ENCODE measurements at places on chromosomes 16 and 17.

GRCh38 chr16:17635183-17635582 is 164.4 kb upstream of the XYLT1 start:
- DNase-seq: no peak

- no peak for DNase-seq
Measured at GRCh38 chr17:68248199-68248825, 469 bp downstream of the AMZ2 start.

DNA sequence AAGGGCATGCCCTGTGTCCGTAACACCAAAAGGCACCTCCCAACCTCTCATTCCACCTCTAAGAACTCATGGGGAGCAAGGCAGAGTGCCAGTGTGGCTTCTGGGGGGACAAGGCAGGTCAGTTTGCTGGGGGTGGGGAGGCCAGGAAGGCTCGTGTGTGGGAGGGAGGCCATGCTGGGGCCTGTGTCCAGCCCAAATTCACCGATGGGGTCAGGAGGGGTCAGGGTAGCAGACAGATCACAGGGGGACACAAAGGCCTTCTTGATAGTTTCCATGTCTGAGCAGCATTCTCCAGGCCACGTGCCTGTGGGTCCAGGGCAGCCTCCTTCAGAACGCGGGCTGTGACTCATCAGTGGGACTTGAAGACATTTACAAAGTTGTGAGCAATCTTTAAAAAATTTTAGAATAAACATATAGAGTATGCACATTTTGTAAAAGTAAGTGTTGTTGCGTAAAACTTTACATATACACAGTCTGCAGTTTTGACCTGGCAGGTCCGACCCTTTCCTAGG is 20.9 kb downstream of the SPACA3 start:
- DNase-seq: no peak

GRCh38 chr17:32627239-32627996 is 140.6 kb downstream of the CDK5R1 start:
- DNase-seq: peak; percentile 55

DNA sequence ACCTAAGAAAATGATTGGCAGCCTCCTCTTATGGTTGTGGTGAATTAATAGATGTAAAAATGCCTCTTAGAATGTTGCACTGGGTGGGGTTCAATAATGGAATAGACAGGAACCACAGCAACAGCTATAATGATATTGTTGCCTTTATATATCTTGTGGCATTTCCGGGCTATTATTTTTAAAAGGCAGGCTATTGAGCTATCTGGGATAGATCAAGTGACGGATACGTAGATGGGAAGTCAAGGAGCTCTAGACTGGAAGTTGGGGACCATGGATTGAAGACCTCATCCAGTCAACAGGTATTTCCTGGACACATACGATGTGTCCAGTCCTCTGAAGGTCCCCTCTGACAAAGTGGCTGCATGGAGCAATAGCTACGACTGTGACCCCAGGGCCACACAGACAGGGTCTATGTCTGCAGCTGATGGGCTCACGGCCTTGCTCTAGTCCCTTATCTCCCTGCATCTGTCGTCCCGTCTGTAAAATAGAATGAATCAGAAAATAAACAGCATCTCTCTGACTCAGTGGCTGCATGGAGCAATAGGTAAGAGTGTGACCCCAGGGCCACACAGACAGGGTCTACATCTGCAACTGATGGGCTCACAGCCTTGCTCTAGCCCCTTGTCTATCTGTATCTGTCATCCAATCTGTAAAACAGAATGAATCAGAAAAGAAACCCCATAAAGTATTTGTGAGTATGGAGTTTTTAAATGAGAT is 117.7 kb upstream of the FOXF1 start:
- no peak for DNase-seq

DNA sequence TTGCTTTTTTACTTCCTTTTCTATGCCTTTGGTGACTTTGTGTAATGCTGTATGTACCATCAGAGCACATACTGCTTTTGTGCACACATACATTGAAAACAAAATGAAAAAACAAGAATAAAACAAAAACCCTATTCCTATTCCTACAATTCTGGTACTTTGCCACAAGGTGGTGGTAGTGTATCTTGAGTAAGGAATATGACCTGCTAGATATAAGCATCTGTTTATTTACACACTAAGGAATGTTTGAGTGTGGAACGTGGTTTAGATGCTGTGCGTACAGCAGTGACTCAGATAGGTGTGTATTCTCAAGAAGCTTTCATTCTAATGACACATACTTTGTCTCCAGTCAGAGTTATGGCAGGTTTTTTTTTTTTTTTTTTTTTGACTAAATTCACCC is 606.2 kb downstream of the WWOX start:
- no peak for DNase-seq

- no peak for DNase-seq
Measured at GRCh38 chr17:57463103-57463885, 207.0 kb downstream of the MSI2 start.

- DNase-seq: no peak
Measured at GRCh38 chr17:71521724-71522123, 599.1 kb upstream of the SOX9 start.

- DNase-seq: no peak
Measured at GRCh38 chr16:81530296-81530721, 85.7 kb downstream of the CMIP start.

- no peak for DNase-seq
Measured at GRCh38 chr16:20020083-20020482, 53.6 kb downstream of the GPR139 start.

- DNase-seq: no peak
Measured at GRCh38 chr17:57895382-57896060, 45.7 kb upstream of the MRPS23 start.

GRCh38 chr17:77543801-77544200 is 403.0 kb downstream of the SEC14L1 start:
- DNase-seq: no peak

- no peak for DNase-seq
Measured at GRCh38 chr17:40090237-40091119, 9.9 kb downstream of the NR1D1 start.

DNA sequence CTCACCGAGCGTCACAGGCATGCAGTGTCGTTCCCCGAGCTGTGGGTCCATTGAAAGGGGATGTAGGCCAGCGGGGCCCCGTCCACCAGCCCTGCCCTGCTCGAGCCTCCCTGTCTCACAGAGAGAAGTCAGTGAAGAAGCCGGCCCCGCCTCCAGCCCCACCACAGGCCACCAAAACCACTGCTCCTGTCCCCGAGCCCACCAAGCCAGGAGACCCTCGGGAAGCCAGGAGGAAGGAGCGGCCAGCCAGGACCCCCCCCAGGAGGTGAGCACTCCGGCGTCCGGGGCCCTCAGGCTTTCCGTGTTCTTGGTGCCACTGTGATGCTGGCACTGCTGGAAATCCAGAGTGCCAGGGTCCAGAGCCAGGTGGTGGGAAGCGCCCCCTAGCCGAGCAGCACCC is 13.9 kb upstream of the IL17C start:
- DNase-seq: no peak

DNA sequence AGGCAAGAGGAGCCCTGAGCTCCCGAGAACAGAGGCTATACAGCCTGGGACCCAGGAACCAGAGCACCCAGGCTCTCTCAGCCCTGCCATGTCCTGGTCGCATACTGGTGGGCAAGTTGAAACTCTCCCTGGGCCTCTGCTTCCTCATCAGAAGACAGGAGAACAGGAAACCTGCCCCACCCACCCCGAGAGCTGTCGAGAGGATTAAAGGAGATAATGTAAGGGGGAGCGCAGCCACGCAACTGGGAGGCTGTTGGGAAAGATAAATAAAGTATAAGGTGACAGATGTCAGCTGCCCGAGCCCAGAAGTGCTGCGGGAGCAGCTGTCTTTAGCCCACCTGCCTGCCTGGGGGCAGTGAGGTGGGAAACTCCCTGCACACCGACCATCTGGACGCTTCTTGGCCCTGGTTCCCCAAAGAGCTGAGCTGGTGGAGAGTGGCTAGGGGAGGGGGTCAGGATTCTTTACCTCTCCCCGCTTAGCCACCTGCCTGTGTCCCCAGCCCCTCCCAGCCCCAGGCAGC is 6.8 kb downstream of the KIF19 start:
- DNase-seq: no peak

GRCh38 chr17:76968707-76969597 is 100.7 kb downstream of the MGAT5B start:
- peak; percentile 29 for DNase-seq

DNA sequence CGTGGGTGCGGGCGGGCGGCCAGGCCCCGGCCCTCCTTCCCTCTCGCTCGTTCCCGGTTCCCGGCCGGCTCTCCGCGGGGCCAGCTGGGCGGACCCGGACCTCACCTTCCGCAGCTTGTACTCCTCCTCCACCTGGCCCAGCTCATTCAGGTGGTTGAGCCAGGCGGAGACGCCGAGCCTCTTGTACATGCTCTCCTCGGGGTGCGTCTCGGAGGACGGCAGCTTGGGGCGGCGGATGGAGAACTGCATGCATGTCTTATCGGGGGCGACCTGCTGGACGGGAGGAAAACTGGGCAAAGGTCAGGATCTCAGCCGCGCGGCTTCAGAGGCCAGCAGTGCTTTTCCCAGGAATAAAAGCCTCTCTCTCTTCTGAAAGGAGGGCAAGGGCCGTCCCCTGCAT is 85.4 kb downstream of the TBC1D16 start:
- DNase-seq: no peak

- no peak for DNase-seq
Measured at GRCh38 chr16:14409563-14409962, 220.5 kb downstream of the PARN start.

- DNase-seq: no peak
Measured at GRCh38 chr17:9026741-9027140, 5.4 kb downstream of the NTN1 start.

- no peak for DNase-seq
Measured at GRCh38 chr17:37762666-37763065, 17.8 kb upstream of the HNF1B start.

DNA sequence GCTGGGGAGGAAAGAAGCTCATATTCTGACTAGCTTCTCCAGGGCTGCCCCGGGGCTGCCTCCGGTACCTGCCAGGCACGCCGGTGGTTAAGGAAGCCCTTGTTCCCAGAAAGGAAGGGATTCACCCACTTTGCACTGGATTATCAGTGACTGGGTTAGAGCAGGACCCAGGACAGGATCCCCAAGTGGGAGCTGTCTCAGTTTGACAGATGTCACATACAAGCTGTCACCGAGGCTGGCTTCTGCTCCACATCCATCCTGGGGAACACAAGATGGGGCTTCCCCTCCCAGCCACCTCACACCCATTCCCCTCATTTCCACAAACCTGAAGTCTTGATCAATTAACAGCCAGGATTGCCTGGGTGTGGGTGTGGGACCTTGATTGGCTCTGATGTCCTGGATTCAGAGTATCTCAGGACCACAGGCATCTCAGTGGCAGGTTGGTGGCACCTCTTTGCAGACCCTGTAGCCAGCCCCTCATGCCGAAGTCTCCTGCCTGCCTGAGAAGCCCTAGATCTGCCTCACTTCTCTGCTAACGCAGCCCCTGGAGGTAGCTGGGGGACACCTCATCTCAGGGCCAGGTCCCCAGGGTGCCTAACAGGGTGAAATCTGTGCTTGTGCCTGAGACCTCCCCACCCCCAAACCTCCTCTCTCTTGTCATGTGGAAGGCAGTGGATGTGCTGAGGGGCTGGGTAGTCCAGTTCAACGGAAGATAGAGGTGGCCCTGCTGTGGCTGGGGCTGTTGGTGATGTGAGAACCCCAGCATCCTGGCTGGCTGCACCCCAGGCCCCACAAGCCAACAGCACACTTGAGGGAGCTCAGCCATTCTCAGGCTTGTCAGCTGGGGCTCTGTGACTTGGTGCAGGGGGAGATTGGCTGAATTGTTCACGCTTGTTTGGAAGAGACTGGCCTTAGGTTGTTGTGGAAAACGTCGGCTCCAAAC is 1.4 kb downstream of the CACNG5 start:
- no peak for DNase-seq

DNA sequence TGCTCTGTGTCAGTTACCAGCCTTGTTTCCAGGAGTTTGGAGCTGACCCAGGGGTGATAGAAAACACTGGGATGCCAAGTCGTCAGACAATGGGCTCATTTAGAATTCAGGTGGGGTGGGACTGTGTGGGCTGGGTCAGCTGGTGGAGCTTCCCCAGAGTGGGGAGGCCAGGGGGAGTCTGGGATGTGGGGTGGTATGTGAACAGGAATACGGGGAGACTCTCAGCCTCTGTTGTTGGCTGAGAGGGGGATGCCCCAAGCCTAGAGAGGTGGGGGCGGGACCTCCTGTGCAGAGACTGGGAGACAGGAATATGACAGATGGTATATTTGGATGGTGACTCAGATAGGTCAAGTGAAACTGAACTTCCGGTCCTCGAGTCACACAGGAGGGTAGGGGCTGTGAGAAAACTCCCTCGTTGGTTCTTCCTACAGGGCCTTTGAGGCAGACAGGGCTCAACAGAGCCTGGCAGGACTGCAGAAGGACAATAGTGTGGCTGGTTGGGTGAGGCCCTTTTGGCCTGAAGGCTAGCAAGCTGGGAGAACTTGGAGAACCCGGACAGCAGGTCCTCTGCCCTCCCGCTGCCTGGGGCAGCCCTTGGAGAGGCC is 23.7 kb downstream of the CDH1 start:
- peak; percentile 28 for DNase-seq

DNA sequence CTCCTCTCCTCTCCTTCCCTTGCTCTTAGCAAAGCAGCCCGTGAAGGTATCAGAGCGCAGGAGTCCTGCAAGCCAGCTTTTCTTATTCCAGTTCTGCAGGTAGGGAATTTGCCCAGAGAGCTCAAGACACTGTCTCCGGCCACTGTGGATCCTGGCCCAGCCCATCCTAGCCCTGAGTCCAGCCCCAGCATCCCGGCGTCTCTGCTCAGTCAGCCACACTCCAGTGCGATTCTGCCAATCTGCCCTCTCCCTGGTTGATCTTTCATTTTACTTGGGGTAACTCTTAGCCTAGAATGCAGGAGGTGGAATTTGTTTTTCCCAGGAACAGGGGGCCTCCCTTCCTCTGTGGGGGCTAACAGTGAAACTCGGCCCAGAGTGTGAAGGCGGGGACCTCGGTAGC is 176.9 kb upstream of the GSE1 start:
- DNase-seq: no peak

- DNase-seq: no peak
Measured at GRCh38 chr16:30151091-30151490, 28.1 kb upstream of the MAPK3 start.

DNA sequence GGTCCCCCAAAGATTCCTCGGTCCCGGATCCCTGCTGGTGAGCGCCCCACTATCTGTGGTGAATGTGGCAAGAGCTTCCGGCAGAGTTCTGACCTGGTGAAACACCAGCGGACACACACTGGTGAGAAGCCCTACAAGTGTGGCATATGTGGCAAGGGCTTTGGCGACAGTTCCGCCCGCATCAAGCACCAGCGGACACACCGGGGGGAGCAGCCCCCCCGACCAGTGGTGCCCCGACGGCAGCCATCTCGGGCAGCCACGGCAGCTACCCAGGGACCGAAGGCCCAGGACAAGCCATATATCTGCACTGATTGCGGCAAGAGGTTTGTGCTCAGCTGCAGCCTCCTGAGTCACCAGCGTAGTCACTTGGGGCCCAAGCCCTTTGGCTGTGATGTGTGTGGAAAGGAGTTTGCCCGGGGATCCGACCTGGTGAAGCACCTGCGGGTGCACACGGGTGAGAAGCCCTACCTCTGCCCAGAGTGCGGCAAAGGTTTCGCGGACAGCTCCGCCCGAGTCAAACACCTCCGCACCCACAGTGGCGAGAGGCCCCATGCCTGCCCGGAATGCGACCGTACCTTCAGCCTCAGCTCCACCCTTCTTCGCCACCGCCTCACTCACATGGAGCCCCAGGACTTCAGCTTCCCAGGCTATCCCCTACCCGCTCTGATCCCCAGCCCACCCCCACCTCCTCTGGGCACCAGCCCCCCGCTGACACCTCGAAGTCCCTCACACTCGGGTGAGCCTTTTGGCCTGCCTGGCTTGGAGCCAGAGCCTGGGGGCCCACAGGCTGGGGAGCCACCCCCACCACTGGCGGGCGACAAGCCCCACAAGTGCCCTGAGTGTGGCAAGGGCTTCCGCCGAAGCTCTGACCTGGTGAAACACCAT is 2.8 kb downstream of the ZNF48 start:
- DNase-seq: no peak
